ENCODE measurements at places on chromosomes 2 and 18.

DNA sequence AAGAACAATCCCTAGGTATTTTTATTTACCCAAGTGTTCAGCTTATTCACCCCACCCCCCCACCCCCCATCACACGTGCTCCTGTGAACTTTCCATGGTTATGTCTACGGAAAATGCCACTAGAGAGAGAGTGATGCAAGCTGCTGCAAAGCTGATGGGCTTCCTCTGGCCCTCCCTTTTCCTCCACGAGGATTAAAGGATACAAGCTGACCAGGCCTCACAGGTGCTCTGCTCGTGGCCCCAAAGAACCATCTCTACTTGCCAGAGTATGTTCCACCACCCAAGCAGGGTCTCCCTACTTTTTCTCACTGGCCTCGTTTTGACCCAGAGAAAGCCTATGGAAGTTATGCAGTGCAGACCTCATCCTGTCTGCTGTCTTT is 342.6 kb downstream of the CELF4 start:
- DNase-seq = no peak

DNA sequence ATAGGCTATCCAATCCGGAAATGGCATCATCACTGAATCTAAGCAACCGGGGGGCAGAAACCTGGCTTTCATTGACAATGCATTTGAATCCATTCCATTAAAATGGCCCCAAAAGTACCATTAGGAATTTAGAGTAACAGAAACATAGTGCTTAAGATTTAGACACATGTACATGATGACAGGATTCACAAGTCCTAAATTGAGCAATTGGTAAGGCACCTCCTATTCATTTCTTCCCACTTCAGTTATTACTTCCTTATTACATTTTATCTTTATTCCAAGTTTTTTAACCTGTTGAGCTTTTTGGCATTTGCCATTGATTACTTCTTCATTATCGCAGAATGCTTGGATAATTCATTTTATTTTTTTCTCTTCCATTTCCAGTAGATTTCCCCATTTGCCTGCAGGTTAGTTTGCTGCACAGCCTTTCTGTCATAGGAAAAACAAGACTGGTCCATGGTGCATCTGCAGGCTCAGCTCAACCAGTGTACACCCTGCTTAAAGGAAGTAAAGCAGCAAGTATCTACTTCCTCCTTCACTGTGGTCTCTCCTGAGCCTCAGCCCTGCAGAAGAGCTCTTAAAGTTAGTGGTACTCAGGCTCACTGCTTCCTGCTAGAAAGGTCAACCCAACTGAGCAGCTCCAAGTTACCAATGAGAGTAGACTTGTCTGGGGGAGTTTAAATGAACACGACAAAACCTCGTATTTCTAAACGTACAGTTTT is 89.2 kb downstream of the DOCK10 start:
- DNase-seq = no peak

- no peak for DNase-seq
Observed at GRCh38 chr18:66931010-66931409, 327.1 kb upstream of the CDH19 start.

GRCh38 chr2:59021786-59022185 is 780.7 kb upstream of the FANCL start:
- DNase-seq = no peak

GRCh38 chr18:79195716-79196683 is 126.8 kb downstream of the ATP9B start:
- DNase-seq = no peak

GRCh38 chr2:17296686-17297085 is 221.6 kb downstream of the RAD51AP2 start:
- no peak for DNase-seq

- DNase-seq = no peak
Observed at GRCh38 chr2:160141419-160141818, 58.7 kb downstream of the ITGB6 start.

GRCh38 chr2:157786663-157787363 is 89.3 kb downstream of the ACVR1 start:
- no peak for DNase-seq

- no peak for DNase-seq
Observed at GRCh38 chr2:23620841-23621341, 235.9 kb downstream of the KLHL29 start.

GRCh38 chr2:10343658-10344057 is 41.0 kb downstream of the HPCAL1 start:
- no peak for DNase-seq

GRCh38 chr2:54430649-54431048 is 25.5 kb upstream of the SPTBN1 start:
- no peak for DNase-seq

DNA sequence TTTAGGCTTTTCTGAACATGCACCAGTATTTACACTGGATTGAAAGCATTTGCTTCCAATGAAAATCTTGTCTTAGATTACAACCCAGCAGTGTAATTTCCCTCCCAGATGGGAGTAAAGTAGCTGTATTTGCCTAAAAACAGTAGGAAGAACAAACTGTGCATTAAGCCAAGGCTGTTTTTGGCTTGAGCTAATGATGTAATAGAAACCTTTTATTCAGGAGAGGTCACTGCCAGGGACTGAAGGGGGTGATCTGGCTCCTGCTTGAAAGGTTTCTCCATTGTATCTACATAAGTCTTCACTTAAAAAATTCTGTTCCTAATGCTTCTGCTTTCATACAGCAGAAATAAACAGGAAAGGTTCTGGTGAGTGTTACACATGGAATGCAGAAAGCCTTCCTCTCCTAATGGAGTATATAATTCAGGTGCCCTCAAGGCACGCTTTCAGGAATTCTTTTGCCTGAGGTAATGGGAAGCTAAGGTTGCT is 74.4 kb downstream of the MEIS1 start:
- DNase-seq = no peak

DNA sequence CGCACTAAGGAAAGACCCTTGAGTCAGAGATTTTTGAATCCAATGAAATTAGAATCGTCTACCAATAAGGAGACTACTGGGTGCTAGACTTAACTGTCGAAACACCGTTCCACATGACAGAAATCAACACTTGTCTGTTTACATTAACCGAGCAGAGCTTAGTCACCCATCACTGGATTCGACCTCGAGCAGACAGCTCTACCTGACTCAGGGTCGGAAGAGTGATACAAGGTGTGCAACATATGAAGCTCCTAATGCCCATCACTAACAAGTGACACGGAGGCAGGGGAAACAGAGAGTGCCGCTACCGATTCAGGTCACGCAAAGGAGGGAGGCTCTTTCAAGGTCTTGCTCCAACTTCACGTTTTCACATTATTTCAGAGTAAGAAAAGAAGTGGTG is 54.2 kb upstream of the FZD5 start:
- no peak for DNase-seq

DNA sequence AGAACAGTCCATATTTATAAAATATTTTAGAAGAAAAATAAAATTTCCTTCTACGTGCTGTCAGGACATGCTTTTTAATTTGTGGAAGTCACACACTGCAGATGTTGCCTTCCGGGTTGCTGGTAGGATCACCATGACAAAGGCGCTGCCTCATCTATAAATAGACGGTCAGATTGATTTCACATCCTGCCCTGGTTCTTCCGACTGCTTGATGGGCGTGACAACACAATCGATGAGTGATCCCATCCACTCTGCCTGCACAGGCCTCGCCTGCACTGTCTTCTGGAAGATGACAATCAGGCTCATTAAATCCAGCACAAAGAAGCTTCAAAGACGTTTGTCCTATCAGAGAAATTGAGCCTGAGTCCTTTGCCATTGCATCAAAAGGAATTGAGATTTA is 318.9 kb upstream of the TRIB2 start:
- no peak for DNase-seq

- DNase-seq = no peak
Observed at GRCh38 chr2:204265681-204266181, 279.5 kb upstream of the PARD3B start.

GRCh38 chr2:222926915-222927314 is 66.1 kb downstream of the ACSL3 start:
- no peak for DNase-seq

DNA sequence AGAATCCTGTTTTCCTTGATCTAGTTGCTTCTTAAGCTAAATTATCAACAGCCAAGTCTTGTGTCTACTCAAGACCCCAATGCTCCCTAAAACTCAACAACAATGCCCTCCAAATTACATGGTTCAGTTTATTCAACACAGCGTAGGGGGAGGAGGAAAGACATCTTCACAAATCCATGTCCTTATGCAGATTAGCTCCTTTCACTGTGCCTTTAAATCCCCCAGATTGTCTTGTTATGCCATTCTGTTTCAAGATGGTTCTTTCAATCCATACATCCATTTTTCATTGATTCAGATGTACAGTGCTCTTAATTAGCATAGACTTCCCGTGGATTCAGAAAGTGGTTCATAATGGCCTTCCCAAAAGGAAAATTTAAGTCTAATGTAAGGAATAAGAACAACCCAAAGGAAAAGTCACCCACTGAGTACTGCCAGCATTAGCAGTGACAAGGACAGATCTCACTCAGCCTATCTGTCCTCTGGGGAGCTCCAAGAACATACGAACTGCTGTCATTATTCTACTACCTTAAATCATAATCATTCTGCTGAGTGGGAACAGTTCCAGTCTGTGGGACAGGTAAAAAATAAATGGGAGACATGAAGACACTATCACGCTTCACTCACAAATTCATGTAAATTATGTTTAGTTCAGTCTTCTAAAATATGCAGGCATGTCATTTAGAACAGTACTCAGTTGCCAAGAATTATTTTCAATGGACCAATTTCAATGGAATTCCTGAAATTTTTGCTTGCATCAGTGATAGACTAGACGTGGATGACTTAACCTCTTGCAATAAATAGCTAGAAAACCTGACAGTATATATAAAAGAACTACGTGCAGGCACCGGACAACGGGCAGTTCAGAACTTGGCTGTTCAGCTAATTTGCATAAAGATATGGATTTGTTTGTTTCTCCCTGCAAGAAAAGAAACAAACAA is 58.9 kb upstream of the RNU4ATAC start:
- no peak for DNase-seq

DNA sequence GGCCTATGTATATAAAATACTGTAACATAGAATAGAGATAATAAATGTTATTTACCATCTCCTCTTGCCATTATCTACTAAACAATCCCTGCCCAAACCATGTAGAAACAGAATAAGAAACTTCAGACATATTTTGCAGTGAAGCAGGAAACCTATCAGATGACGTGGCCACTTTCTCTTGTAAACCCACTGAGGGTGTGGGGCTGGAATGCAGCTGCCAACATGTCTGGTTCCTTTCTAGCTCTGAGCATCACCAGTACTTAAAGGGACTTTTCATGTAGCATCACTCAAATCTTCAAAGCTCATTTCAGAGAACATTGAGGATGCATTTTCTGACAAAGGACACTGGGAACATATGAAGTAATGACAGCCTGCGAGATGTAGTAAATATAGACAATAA is 251.8 kb downstream of the LPIN1 start:
- no peak for DNase-seq

- no peak for DNase-seq
Observed at GRCh38 chr18:9681217-9681616, 26.9 kb upstream of the RAB31 start.

DNA sequence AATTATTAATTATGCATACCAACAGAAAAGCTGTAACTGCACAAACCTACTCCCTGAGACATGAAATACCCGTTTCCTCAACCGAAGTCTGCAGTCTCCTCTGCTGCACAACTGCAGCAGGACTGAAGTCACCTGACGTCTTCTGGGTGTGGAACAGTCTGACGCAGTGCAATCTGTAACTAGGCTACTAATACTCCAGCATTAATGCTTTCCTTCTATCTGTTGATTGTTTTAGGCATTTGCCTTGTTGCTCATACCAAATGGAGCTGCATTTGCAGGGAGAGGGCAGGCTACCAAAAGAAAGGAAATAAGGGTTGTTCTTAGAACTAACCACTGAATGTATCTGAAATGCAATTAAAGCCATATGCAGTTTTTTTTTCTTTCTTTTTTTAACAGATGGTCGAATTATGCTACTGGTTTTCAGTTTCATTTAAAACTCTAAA is 40.1 kb downstream of the RTN4 start:
- peak; percentile 5 for DNase-seq

DNA sequence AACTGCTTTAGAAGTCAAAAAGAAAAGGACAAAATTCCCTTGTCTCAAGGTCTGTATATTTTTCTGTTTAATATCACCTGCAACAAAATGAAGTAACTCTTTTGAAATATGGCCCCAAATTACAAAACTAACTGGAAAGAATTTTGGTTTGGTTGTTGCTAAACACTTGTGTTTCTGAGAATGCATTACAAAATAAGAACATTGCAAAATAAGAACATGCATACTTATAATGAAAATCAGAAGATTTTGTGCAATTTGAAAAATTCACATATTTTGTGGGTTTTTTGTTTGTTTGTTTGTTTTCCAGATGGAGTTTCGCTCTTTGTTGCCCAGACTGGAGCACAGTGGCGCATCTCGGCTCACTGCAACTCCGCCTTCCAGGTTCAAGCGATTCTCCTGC is 21.8 kb downstream of the NDUFB3 start:
- no peak for DNase-seq

- DNase-seq = peak; percentile 31
Observed at GRCh38 chr2:74267068-74267467, 68.7 kb downstream of the MTHFD2 start.

- no peak for DNase-seq
Observed at GRCh38 chr2:188512456-188512855, 220.8 kb downstream of the GULP1 start.

GRCh38 chr2:241925277-241925676 is 55.7 kb downstream of the RTP5 start:
- no peak for DNase-seq

GRCh38 chr18:28189400-28190239 is 12.7 kb upstream of the CDH2 start:
- DNase-seq = no peak
